Muscle of leg (tissue), 16 donors: ENCODE measurements at places on chromosomes 5 and 9. TPM values are rescaled to one million over a fixed set of nuclear protein-coding genes. Genes with fewer than 3 reads are reported as not detected.

GRCh38 chr5:139132515-139132914 is 65.7 kb downstream of the SIL1 start:
- no peak for DNase-seq

DNA sequence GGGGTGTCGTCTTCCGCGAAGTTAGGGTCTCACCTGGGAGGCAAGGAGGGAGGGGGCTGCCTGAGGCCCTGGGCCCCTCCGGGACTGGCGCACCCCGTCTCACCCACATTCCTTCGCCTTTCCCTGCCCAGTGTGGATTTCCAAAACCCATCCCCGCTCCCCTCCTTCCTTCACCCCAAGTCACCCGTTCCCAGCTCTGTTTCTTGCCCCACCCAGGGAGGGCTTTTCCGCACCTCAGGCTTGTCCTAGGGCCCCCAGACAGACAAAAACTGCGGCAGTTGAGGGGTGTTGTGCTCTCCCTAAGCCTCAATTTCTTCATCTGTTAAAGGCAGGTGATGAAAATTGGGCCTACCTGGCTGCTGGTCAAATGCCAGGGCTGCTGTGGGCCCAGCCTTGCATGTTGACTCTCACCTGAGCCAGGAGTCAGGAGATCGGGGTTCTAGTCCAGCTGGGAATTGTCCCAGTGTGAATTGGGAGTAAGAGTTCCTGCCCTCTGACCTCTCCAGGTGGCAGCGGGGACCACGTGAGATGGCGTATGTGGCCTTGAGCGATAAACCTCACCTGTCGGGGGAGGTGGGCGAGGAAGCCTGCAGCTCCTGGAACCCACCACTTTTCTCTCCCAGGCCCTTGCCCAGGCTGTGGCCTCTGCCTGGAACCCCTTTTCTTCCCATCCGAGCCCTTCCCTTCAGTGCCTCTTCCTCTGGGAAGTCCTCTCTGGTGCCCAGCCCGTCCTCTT is 143.4 kb upstream of the IER5L start:
- no peak for DNase-seq

DNA sequence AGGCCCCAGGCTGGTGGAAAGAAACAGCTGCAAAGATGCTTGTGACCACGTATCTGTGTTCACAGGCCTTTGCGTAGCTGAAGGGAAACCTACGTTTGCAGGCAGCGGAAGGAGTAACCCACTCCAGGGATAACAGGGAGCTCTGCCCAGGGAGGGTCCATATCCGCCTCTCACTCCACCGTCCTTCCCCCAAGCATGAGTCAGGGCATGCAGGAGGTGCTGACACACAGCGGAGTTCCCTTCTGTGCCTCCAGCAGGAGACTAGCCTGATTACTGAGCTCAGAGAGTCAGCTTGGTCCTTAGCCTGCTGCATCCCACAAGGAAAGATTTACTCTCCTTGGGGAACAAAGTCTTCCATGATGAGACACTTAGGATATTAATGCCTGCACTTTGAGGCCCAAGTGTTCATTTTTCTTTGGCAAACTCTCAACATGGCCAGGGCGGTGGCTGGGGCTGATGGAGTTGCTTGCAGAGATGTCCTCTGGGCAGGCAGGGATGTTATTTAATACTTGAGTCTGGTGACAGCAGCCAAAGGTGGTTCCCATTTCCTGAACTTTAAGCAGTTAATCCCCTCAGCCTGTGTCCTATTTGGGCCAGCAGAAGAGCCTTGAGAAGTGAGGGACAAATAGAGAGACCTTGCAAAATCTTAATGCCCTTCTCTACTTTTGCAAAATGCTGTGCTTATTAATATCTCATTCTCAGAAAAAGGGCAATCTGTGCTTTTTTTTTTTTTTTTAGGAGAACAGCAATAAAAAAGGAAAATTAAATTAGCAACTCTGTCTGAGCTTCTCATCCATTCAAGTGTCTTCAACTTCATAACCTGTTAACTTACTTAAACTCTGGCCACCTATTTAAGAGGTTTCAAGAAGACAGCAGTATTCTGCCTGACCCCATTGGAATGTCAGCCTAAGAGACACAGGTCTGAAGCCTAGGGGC is 222.1 kb downstream of the HSPA4 start:
- peak; percentile 42 for DNase-seq

DNA sequence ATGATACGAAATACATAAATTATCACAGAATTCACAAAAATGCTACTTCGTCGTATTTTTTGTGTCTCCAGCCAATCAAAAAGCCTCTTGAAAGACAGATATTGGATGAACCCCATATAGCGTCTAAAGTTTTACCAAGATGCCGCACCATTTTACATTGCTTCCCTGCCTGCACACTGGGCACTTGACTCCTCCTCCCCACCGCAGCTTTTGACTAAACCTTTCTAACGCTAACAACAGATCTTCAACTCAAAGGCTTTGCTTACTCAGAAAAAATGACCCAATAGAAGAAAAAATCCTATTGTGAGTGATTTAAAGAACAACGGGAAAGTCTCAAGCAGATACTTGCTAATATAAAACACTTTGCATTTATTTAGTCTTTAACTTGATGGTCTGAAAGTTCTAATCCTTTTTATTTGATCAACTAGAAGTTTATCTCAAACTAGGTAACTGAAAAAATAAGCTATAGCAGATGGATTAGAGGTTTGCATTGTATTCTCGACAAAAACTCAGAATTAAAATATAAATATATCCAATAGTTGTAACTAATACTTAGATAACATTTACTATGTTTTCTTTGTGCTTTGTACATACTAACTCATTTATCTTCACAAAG is 609.1 kb upstream of the DMAC1 start:
- no peak for DNase-seq

Gene PFDN1
- total RNA-seq, result 46.3 TPM
